ENCODE measurements at places on chromosomes 4 and X. TPM values are rescaled to one million over a fixed set of nuclear protein-coding genes. Genes with fewer than 3 reads are reported as not detected.

Gene FGFBP1
- 0.18 TPM for polyA plus RNA-seq

Gene CLGN
- 3.8 TPM for polyA plus RNA-seq

Gene TRIM60
- not detected for polyA plus RNA-seq

Gene RIBC1
- polyA plus RNA-seq: 5.6 TPM

Gene ARMCX1
- polyA plus RNA-seq: 49.6 TPM

Gene MGAT4D
- polyA plus RNA-seq: not detected

Gene GLRA3
- 0.07 TPM for polyA plus RNA-seq

Gene RCHY1
- 48.8 TPM for polyA plus RNA-seq

Gene TMEM184C
- 55.7 TPM for polyA plus RNA-seq

Gene FGF5
- 0.16 TPM for polyA plus RNA-seq

Gene SEPTIN6
- polyA plus RNA-seq: 68.8 TPM

Gene OTC
- polyA plus RNA-seq: 0.13 TPM

Gene SYTL5
- 2.5 TPM for polyA plus RNA-seq

Gene ARAP2
- 7.6 TPM for polyA plus RNA-seq

Gene SLC16A2
- polyA plus RNA-seq: 32.2 TPM

Gene FUNDC1
- polyA plus RNA-seq: 26.8 TPM

Gene ADH4
- 0.51 TPM for polyA plus RNA-seq

Gene POLN
- polyA plus RNA-seq: 2.1 TPM

Gene PCDH11X
- polyA plus RNA-seq: 0.55 TPM

Gene TCEAL5
- polyA plus RNA-seq: 13.6 TPM

Gene SULT1E1
- 465 TPM for polyA plus RNA-seq

Gene TRPC5OS
- polyA plus RNA-seq: 0.17 TPM

Gene TMEM271
- 0.10 TPM for polyA plus RNA-seq

Gene CXCL11
- polyA plus RNA-seq: 0.17 TPM

Gene SPANXD
- polyA plus RNA-seq: not detected

Gene MAML3
- 16.2 TPM for polyA plus RNA-seq

Gene DGKK
- 12.1 TPM for polyA plus RNA-seq

Gene FREM3
- polyA plus RNA-seq: 0.09 TPM

Gene ETDA
- polyA plus RNA-seq: 0.39 TPM

Gene ARSJ
- polyA plus RNA-seq: 17.1 TPM

Gene TDO2
- 3.0 TPM for polyA plus RNA-seq

Data from left renal cortex interstitium (tissue), 4 donors.